ENCODE measurements at places on chromosomes 2 and 18.
A peak's percentile ranks its signal among the peaks of the same experiment; 100 is the strongest.

DNA sequence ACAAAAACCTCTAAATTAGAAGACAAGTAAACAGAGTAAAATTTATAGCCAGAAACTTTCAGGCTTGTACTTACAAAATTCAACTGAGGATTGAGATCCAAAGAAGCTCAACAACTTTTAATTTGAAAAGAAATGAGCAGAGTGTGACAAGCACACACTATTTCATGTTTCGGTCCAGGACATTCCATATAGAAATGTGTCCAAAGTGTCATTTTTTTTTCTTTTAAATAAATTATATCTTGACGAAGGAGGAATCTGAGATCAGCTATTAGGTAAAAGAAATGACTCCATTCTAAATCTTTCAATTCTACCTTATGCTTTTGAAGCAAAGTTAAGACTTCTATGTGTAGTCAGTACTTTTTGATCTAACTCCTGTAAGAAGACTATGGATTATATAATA lies 4.6 kb downstream of the FN1 start:
- DNase-seq = no peak

- peak; percentile 73 for DNase-seq
These were observed 5.0 kb downstream of the NT5DC4 start for GRCh38 chr2:112725545-112726457.

- no peak for DNase-seq
These were observed 673 bp upstream of the HNMT start for GRCh38 chr2:137963535-137964065.

DNA sequence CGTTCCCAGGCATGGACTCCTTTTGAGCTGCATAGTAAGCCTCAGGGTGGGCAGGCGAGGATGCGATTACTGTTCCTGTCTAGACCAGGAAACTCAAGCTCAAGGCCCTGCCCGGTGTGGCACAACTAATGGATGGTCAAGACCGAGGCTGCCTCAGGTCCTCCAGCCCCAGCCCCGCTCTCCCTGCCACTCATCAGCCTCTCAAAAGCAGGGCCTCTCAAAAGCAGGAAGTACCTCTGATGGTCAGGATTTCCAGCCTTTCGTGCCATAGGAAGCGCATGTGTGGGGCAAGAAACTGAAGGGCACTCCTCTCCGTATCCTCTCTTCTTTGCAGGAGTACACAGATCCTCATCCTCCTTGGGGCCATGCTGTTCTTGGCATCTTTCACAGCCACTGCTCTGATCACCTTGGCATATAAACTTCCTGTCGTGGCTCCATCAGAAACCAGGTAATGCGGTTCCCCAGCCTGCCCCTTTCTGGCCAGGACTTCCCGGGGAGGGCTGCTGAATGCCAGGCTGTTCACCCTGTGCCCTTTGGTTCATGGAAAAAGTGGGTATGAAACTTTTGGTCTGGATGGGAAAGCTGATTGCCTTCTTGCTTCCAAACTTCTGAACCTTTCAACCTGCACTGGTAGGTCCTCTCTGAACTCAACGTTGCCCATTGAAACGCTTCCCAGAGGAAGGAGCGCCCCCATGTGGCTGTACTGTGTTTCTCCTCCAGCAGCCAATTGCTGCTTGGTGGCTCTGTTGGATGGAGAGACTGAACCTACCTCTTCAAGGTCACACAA lies 82.8 kb upstream of the SEC11C start:
- DNase-seq = peak; percentile 42

- DNase-seq = no peak
These were observed 93.3 kb downstream of the KLHL29 start for GRCh38 chr2:23478087-23478932.

DNA sequence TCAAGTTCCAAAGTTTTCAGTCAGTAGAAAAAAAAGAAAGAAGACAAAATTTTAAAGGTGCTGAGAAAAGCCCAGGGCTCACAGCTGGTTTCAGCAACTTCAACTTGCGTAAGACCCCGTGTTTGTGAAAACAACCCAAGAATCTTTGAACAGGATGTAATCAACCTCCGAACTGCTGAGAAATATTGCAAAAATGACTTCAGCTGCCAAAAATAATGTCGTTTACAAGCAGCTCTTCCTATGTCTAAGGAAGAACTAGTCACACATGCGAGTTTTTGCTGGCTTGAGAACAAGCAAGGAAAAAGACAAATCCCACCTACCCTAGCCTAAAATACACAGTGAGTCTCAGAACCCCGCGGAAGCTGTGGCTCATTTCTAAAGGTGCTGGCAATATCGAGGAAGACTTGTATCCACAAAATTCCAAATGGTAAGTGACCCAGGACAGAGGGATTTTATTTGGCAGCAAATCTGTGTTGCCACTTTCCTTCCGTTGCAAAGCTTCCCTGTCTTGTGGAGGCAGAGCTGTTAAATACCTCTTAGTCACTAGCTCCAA lies 59.8 kb upstream of the SLC8A1 start:
- no peak for DNase-seq
